Stimulated activated naive CD8-positive, alpha-beta T cell treated with anti-CD3 and anti-CD28 coated beads, Interleukin-15, amount 100 ng/mL, for 72 hours (primary cell): ENCODE measurements at places on chromosomes 3 and 15.

DNA sequence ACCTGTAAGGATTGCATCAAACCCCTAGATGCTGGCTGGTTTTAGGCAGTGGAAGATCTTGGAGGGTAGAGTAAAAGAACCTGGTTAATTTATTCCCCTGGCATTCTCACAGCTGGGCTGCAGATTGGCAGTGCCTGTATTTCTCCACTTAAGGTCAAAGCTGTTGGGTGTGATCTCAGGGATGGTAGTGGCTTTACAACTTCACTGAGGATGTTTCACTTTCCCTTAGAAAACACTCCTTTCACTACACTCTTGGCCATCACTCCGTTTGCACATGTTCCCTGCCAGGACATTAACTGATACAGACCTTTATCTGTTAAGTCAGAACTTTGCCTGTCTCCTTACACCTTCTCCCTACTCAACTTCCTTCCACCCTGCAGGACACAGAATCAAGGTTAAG, 779.1 kb upstream of the SEMA6D start:
- DNase-seq = no peak

GRCh38 chr3:124846189-124846588, 41.0 kb downstream of the ITGB5 start:
- no peak for DNase-seq

GRCh38 chr3:71803248-71803647, 18.3 kb upstream of the PROK2 start:
- DNase-seq = no peak

GRCh38 chr3:122937745-122938144, 89.8 kb downstream of the SEMA5B start:
- no peak for DNase-seq

DNA sequence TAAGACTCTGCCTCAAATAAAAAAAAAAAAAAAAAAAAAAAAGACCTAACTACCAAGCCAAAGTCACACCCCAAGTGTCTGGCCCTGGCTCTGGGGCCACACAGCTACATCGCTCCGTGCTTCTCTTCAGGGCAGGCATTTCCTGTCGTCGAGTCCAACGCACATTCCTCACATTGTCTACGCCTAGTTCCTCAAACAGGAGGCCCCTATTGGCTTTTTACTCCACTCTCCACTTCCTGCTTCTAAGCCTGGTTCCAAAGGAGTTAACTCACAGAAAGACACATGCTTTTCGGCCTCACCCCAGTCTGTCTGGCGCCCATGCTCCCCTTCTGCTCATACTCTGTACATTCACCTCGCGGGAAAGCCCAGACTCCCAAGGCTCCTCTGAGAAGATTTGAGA, 28.8 kb downstream of the KNG1 start:
- no peak for DNase-seq

GRCh38 chr3:187025656-187026316, 95.5 kb downstream of the ST6GAL1 start:
- DNase-seq = peak; percentile 56

- DNase-seq = no peak
Observed at GRCh38 chr3:145882436-145882835, 278.5 kb downstream of the PLOD2 start.

- DNase-seq = no peak
Observed at GRCh38 chr15:77852241-77853007, 219.7 kb upstream of the LINGO1 start.

GRCh38 chr3:172538368-172539151, 15.3 kb upstream of the TNFSF10 start:
- no peak for DNase-seq

DNA sequence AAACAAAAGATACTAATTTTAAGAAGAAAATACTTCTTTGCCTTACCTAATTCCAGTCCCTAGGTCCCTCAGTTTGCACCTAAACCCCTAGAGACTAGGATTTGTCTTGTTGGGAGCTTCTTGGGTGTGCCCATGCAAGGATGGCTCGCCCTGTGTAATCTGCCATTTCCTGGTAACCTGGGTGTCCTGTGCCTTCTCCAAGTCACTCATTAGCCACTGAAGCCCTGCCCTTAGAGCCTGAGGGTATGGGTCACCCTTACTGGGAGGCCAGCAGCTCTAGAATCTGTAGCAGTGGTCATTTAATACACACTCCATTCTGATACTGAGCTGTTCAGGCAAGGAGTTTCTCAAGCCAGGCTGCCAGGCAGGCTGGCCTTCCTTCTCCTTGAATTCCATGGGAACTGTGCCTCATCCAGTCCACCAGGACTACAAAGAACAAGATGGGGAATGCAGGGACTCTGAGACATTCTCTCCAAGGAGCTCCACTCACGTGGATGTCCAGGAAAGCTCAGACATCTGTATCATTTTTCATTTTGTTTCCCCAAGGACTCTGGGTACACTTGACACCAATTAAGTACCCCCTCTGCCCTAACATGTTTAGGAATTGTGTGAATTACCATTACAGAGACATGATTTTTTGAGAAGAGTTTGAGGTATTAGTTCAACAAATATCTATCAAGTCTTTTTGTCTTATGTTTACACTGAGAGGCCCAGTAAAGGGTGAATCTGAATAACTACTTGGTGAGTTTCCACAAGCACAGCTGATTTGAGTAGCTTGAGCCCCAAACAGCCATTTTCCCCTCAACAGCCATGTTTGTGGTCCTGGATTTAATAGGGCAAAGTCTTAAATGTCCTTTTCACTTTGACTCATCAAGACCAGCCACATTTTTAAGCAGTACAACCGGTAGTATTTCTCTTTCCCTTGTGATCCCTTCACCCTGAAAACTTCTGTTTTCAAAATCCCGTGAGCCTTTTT, 52.6 kb downstream of the ARNT2 start:
- DNase-seq = no peak

DNA sequence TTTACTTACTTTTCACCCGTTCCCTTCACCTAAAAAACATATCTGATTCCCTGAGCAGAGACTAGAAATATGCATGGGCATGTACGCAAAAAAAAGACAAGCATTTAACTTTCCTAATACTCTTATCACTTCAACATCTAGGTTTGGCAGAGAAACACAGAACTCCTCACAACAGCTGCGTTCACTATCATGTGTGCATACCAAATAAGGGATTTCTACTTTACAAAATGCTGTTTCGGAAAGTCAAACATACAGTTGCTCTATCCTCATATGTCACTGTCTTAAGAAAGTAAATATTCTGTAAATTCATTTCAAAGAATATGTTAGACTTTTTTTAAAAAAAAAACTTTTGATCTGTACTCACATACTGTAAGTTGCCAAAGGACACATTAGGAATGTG, 65.1 kb upstream of the CBLB start:
- DNase-seq = no peak

DNA sequence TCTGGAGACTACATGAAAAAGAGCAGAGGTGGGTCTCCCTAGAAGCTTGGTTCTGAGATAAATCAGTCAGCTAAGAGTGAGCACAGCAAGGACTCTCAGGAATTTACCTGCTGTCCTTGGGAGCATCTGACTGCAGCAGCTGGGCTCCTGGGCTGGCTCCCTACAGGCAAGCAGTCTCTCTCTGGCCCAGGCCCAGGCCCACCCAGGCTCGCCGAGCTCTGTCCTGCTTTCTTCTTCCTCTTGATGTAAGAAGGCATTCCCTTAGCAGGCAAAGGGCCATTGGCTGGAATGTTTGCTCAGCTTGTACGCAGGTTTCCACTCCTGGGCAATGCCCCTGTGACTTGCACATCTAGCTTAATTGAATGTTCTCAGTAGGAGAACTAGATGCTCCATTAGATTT, 4.3 kb upstream of the RBP2 start:
- no peak for DNase-seq

GRCh38 chr15:88400591-88401250, 66.5 kb downstream of the MRPL46 start:
- DNase-seq = no peak

GRCh38 chr3:28117598-28117997, 123.8 kb upstream of the CMC1 start:
- DNase-seq = no peak

GRCh38 chr15:36356466-36356865, 223.0 kb upstream of the CDIN1 start:
- no peak for DNase-seq

- peak; percentile 57 for DNase-seq
Observed at GRCh38 chr3:33074217-33075067, 22.5 kb downstream of the GLB1 start.

DNA sequence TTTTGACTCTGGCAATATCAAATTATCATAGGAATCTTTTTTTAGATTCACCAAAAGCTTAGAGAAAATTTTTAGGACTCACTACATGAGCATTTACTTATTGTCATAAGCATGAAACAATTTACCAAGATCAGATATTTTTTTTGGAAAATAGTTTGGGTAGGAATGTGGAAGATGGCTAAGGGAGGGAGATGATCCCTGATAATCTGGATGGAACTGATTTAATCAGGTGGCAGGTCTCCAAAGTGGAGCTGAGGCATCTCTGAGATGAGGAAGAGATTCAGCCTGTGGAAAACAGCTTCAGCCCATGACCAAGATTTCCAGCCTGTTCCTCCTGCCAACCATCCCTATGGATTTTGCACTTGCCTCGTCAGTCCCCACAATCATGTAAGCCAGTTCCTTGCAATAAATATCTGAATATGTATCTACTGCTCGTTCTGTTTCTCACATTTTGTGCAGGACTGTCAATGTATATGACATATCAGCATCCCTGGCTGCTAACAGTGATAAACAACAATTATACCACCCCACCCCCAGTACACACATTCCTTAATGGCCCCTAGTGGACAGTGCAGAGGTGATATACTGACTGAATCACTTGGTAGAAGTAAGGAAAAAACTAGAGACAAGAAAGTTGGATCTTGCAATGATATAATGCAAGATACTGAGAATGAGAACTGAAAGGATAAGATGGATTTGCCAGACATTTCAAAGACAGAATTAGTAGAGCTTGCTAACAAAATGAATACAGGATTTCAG, 183.8 kb downstream of the NEK10 start:
- DNase-seq = no peak
